ENCODE measurements at places on chromosomes 5 and 9.

- DNase-seq: no peak
Measured at GRCh38 chr5:40568548-40568947, 111.2 kb upstream of the PTGER4 start.

GRCh38 chr5:150081541-150082283 lies 4.6 kb downstream of the CSF1R start:
- DNase-seq: no peak

DNA sequence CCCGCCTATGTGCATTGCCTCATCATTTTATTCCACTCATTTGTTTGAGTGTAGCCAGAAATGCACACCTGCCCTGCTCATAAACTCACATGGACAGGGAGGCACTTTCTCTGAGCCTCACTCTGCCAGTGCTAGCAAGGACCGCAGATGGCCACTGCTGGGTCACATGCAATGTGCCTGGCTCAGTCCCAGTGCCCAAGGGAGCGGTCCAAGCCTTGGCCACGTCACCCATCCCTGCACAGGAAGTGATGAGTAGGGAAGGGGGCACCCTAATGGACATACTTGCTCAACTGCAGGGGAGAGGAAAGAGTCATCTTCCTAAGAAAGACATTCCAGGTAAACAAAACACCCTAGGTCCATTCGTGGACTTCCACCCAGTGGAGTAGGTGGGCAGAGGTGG lies 630.9 kb downstream of the IRX1 start:
- DNase-seq: no peak

DNA sequence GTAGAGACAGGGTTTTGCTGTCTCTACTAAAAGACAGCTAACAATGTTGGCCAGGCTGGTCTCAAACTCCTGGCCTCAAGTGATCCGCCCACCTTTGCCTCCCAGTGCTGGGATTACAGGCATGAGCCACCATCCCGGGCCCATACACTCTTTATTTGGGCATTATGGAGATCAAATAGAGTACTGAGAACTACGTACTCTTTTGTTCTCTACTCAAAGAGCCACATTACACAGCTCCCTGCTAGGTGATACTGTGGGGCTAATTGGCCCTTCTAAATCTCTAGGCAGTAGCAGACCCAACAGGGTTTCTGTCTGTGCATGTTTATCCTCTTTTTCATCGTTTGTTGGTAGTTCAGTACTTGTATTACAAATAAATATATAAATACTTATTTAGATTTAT lies 16.1 kb downstream of the CKMT2 start:
- no peak for DNase-seq

GRCh38 chr5:38806775-38807258 lies 39.0 kb upstream of the OSMR start:
- DNase-seq: peak; percentile 76

DNA sequence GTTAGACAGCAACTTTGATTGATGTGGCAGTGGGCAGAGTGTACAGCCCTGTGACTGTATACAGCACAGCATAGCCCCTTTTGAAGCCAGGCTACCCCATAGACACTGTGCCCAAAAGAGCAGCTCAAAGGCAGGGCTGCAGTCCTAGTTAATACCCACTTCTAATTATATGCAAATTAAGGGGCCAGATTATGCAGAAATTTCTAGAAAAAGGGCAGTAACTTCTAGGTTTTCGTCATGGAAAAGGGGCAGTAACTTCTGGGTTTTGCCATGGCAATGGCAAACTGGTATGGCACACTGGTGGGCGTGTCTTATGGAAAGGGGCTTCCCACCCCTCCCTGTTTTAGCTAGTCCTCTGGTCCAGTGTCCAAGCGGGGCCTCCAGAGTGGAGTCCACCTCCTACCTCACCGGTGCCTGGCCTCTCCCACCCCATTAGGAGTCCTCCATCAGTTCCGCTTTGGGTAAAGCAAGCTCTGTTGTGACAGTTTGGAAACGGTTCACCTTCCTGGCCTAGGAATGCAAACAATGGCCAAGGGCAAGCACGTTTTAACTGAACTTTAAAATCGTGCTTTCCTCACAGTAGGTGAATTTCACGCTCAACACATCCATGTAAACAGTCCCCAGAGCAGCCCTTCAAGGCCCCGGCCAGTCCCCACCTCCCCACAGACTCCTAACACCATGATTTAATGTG lies 5.6 kb downstream of the ADAMTS13 start:
- DNase-seq: no peak

DNA sequence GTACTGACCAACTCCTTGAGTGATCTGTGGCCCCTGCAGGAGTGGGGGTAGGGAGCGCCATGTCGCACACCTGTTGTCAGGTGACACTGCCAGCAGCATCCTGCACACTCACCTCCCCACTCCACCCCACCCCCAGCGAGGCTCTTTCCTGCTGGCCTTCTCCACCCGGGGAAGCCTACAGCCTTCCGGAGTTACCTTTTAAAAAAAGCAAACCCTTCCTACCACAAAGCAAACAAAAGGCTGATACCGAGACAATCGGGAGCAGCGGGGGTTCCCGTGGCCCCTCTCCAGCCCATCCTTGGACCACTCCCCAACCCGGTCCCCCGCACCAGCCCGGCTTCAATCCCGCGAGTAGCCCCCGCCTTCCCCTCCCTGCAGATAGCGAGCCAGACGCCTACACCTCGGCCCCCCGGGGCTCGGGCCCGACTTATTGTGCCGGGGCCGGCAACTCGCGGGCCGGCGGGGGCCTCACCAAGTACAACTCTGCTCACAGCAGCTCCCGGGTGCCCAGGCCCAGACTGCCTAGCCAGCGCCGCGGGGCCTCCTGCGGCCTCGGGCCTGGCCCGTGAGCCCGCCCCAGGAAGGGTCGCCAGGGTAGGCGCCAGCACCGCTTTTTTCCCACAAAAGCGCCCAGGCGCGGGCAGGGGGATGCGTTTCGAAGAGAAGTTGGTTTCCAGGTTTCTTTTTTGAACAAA lies 724 bp downstream of the MACROH2A1 start:
- DNase-seq: no peak

DNA sequence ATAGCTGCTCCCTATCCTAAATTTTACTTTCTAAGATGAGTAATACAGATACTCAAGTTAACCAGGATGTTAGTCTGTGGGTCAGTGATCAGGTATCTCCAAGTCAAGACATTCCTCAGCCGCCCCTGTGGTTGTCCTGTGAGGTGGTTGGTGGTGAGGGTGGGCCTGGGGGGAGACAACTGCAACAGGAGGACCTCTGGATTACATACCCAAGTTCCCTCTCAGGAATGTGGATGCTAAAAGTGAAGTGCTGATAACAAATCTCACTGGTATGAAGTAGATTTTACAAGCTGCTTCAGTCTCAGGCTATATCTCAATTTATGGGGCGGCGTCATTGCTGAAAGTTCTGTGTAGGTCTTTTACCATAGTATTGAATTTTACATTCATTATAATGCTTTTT lies 38.3 kb downstream of the SLC1A3 start:
- no peak for DNase-seq

- peak; percentile 60 for DNase-seq
Measured at GRCh38 chr5:171494452-171495121, 75.1 kb downstream of the FGF18 start.

DNA sequence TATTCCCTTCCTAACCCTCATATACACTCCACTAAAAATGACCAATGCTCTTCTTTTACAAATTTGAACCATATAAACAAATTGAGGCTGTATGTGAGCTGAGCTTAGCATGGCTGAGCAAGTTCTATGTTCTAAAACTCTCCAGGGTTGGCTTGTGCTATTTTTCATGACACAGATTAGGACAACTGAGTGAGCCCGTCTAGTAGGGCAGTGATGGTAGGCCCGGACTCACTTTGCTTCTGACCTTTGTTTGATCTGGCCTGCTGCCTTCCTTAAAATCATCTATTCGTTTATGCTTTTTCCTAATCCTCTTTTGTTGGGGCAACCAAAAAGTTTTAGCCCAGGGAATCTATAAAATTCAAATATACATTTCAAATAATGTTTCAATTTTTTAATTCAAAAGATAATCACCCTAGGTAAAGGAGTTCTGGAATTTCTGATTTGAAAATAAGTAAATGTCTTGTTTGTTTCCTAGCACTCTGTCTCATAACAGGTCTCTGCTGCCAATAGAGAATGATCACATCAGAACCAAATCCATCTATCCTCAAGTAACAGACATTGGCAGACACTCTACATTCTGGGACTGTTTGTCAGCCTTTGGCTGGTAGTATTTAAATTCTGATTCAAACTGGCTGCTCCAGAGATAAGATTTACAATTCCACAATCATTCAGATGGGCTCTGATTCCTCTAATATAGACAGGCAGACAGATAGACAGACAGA lies 217.0 kb upstream of the TARS1 start:
- DNase-seq: no peak

DNA sequence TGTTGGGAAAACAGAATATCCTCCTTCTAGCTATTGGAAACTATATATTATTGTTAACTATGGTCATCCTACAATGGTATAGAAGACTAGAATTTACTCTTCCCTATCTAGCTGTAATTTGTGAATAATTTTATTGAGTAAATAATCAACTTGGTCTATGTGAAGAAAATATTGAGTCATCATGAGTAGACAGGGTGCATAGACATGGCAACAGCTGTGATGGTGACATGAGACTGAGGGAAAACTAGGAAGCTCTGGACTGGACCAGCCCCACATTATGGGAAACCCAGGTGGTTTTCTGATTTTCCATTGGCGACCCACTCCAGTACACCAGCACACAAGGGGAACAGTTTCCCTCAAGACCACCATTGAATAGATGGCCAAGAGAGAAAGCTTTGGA lies 95.0 kb downstream of the APBA1 start:
- no peak for DNase-seq

DNA sequence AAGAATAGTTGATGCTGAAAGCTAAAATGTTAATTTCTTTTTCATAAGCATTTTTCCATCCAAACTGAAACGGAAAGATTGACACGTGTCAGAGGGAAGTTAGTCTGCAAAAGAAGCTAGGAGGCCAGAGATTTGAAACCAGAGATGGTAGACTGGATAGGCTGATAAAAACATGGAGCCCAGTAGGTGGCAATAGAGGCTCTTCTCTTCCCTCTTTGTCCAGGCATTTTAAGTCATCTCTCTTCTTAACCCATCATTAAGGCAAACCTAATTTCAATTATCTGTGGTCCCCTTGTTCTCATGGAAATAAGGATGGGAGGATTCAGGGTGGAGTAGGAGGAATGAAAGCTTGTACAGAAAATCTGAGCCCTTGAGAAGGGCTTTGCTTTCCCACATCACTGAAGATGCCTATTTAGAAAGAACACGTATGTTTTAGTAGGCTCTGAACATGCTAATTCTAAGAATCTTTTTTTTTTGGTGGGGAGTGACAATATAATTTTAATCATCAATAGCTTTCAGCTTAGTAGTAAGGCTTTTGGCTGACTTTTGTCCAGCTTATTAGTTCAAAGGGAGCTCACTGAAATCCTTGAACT lies 66.6 kb downstream of the ZNF474 start:
- DNase-seq: no peak

DNA sequence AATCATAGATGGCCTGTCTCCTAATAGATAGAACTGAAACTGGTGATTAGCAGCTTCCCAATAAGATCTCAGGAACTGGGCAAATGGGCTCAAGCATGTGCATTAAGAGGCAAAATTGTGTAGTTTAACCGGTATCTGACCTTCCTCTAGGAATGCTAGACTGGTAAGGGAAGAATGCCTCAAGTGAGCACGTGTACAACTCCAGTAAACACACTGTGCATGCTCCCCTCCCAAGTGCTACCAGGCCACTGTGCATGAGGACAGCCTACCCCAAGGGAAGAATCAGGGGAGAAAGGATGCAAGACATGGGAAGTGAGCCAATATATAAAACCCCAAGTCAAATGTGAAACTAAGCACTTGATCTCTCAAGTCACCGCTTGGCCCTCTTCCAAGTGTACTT lies 1157.4 kb upstream of the CDH18 start:
- DNase-seq: no peak

DNA sequence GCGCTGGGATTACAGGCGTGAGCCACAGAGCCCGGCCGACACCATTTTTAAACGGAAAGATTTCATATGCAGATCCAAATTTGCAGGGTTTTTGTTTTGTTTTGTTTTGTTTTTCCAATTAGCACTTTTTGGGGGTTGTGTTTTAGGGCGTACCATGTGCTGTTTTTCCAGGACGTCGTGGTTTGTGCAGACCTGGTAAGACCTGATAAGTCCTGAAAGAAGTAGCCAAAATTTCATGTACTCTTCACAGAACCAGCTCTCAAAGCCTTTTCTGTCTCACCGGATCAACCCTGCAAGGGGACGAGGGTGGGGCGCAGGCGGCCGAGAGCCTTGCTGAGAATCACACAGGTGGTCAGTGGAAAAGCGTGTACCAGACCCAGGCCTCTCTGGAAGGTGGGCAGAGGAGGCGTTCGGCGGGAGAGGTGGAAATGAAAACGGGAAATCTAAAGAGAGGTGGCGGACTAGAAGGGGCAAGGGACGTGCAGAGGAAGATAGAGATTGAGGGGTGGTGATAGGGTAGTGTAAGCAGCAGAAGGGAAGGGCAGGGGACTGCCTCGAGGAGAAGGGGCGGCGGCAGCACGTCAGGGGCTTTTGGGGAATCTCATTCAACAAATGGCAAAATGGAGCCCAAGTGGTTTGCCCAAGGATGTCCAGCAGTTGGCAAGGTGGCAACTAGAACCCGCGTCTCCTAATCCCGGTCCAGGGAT lies 1.1 kb upstream of the FAF2 start:
- no peak for DNase-seq

DNA sequence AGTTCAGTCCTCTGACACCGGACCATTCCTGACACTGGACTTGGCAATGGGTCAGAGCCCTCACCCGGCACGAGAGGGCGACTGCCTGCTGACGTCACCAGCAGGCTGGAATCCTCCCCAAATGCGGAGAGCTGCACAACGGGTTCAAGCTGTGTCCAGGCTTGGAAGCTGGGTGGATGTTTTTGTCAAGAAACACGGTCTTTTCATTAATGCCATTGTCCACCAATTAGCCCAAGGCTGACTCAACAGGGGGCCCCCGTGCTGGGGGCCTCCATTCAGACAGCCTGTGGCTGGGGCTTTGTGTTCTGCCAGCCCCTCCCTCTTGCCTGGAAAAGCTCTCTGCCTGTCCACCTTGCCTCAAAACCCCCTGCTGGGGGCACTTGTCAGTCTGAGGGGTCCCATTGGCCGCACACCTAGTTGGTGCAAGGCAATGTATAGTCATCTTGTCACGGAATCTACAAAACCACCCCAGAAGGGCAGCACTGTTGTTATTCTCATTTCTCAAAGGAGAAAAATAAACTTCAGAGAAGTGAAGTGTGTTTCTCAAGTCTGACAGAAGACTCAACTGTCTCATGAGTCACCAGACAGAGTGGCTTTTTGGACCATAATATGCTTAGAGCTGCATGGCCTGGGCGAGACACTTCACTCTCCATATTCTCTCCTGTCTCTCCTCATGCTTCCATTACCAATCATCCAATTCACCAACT lies 24.6 kb downstream of the NDUFA8 start:
- no peak for DNase-seq

Measured in brain pericyte (primary cell).